HFFc6 (cell line): ENCODE measurements at places on chromosomes 1 and 21. TPM values are rescaled to one million over a fixed set of nuclear protein-coding genes. Genes with fewer than 3 reads are reported as not detected.

LCE3D gene
- not detected in 3 replicates for total RNA-seq

TFF2 gene
- total RNA-seq, result not detected in 3 replicates

LCE1C gene
- not detected in 3 replicates for total RNA-seq

ZNF593OS gene
- total RNA-seq, result not detected in 3 replicates

ZSCAN20 gene
- total RNA-seq, result 5.6 to 6.5 TPM (median 6.1 TPM) in 3 replicates

INSRR gene
- total RNA-seq, result not detected in 3 replicates

KCNQ4 gene
- total RNA-seq, result not detected in 3 replicates

C1orf35 gene
- 13.1 to 17.2 TPM (median 13.8 TPM) in 3 replicates for total RNA-seq

OLIG1 gene
- total RNA-seq, result not detected in 3 replicates

GJA9 gene
- not detected in 3 replicates for total RNA-seq

CDK11B gene
- 19.1 to 25.1 TPM (median 23.5 TPM) in 3 replicates for total RNA-seq
